ENCODE measurements at places on chromosomes 12 and 14.

GRCh38 chr12:54214553-54215406, 26.0 kb upstream of the SMUG1 start:
- peak; percentile 72 for DNase-seq

- DNase-seq: no peak
These were observed 33.4 kb downstream of the LRTM2 start for GRCh38 chr12:1853716-1854115.

DNA sequence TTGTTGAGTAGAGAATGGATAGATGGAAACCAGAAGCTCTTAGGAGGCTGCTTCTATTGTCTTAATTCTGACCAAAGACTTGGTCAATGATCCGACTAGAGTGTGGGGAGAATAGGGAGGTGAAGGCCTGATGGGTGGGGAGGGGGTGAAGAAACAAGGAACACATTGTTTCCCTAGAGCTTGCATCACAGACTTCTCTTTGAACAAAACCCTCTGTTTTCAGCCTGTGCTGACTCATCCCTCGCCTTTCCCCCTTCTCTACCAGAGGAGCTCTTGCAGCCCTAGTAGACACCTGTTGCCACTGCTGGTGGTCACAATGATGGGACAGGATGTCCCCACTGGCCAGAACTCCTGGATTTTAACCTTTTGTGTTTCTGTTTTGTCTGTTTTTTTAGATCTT, 46.8 kb upstream of the CISTR start:
- DNase-seq: peak; percentile 34

DNA sequence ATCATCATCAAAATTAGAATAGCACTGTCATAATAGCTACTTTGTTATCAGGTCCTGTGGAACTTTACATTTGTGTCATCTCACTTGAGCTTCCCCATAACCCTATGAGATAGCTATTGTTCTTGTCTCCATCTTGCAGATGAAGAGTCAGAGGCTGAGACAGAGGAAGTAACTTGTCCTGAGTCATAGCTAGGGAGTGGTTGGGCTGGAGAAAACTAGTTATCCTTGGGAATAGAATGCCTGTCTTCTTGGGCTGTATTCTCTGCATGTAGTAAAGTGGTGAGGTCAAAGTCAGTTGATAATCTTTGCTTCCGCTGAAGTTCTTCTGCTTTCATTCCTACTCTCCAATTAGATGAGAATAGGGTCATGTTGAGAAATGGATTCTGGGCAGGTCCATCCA, 117.0 kb downstream of the SMOC1 start:
- DNase-seq: peak; percentile 61

DNA sequence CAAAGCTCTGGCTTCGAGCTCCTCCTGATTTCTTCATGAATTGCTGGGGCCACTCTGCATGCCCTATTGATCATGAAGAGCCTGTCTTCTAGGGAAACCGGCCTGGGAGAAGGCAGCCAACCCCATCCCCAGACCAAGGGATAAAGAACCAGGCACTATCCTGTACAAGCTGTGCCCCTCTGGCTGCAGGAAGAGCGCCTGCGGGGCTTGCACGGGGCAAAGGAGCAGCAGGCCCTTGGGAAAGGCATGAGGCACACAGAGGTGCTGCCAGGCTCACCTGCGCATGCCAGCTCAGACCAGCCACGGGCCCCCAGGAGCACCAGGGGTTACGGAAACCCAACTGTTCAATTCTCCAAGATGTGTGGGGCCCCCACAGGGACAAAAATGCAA, 2.1 kb downstream of the ITPK1 start:
- no peak for DNase-seq

Measured in skeletal muscle cell (primary cell).